CD4-positive, alpha-beta T cell treated with Interferon alpha-2 for 1 hour (primary cell): ENCODE measurements at places on chromosomes 5 and 9.

GRCh38 chr5:1516615-1517601, 6.9 kb downstream of the LPCAT1 start:
- DNase-seq: no peak

GRCh38 chr5:33608344-33609041, 167.7 kb downstream of the TARS1 start:
- DNase-seq: no peak

DNA sequence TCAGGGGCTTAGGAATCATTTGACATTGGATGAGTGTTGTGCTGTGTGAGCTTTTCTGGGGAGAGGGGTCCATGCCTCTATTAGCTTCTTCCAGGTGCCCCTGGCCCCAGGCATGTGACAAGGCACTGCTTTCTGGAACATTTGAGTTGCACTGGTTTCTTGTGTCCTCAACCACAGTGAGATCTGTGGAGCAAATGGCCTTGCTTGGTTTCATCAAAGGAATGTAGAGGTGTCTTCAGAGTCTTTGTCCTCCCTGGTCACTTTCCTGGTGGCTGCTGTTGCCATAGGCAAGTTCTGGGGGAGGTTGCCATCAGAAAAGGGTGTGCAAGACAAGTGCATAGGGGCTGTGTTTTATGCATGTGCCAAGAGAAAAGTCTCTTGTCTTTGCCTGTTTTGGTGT, 157.5 kb downstream of the MACROH2A1 start:
- DNase-seq: no peak

DNA sequence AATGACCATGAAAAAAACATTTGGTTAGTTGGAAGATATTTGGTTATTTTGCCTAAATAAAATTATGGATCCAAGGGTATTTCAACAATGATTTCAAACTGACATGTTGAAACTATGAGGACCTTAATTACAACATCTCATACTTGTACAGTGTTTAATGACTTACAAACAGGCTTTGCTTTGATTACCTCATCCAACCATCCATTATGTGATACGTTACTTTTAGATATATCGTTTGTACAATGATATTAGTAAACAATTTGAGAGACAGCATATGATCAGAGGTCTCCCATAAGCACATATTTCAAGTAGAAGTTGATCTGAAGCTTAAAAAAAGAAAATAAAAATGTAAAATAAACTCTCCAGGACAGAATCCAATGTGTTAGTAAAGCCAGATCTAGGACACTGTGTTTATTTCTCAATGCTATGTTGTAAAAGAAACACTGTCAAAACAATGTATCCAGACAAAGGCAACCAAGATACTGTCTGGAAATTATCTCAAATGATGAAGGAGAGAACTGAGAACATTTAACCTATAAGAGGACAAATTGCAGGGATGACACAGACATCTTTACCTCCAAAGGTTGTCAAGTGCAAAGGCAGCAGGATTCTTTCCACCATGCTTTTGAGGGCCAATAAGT, 116.0 kb upstream of the TARS1 start:
- DNase-seq: no peak

DNA sequence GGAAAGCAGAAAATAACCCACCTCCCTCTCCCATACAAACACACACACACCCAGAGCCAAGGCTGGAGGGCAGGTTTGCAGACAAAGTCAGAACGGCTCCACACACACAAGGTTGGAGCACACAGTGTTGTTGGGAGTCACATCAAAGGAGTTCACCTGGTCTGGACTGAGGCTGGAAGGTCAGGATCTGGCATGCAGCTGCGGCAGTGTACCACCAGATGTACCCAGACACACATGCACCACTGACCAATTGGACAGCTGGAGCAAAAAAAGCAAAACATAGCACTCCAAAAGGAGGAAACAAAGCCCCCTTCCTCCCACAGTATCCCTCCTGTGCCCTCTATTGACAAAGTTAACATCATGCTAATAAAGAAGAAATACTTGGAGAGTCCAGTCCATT, 94.6 kb upstream of the KIF2A start:
- no peak for DNase-seq

DNA sequence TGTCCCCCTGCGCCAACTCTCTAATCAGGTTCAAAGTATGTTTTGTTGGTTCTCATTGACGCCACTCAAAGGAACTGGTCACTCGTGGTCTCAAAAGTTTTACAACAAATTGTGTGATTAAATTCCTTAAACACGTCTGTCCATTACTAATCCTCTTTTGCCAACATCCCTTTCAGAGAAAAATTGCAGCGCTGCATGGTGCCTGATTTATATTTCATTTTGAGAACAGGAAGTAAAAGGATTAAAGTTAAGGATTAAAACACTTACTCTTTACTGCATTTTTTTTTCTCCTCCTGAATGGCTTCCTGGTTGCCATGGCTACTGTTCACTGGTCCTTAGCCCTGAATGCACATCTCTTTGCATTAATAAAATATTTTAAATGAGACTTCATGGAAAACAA, 383.5 kb downstream of the GLIS3 start:
- no peak for DNase-seq

GRCh38 chr9:69145144-69145715, 28.8 kb upstream of the TJP2 start:
- DNase-seq: no peak

DNA sequence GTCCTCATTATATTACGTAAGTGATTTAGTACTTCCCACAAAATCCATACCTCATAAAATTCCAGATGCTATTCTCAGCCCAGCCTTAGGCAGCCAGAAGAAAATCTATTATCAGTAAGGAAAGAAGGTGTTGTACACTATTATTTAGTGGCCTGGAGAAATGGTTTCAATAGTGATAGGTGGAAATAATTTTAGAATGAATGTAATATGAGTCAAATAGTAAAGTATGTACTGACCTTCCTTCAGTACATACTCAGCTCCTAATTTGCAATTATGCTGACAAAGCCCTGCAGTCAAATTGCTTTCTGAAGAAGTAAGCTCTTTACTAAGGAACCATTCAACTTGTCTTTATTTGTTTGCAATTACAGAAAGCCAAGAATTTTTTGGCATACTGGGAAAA, 409.2 kb downstream of the HTR1A start:
- no peak for DNase-seq

- no peak for DNase-seq
Observed at GRCh38 chr9:19975499-19975898, 186.7 kb upstream of the SLC24A2 start.

- DNase-seq: no peak
Observed at GRCh38 chr5:153461341-153461740, 29.1 kb upstream of the GRIA1 start.

GRCh38 chr9:4293293-4293941, 6.5 kb downstream of the GLIS3 start:
- no peak for DNase-seq
